ENCODE measurements at places on chromosomes 3 and 15.

GRCh38 chr3:31423482-31423881 is 109.2 kb upstream of the STT3B start:
- DNase-seq = no peak

DNA sequence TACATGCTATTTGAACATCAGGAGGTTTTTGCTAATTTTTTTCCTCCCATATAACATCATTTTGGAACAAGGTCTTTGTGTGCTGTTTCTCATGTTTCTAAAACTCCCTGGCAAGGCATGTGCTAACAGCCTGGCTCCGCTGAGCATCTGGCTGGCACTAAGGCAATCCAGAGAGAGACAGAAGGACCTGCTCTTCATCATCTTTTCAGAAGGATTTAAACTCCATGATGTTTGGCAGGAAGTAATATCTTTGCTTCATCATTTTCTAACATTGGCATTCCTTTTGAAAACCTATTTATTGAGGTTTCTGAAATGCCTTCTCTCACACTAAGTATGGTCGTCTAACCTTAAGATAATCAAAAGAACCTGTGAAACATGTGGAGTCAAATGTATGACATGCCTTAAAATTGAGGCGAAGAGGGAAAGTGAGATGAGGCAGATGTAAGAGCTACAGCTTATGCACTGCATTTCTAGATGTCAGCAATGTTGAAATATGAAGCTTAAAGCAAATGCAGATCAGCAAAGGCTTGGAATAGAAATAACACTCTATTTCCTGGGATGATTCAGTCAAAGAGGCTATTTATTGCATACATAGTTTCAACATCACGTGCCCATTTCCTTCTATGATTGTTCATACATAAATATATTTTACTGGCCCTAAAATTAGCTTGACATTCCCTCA is 592.0 kb downstream of the ZNF385D start:
- no peak for DNase-seq

DNA sequence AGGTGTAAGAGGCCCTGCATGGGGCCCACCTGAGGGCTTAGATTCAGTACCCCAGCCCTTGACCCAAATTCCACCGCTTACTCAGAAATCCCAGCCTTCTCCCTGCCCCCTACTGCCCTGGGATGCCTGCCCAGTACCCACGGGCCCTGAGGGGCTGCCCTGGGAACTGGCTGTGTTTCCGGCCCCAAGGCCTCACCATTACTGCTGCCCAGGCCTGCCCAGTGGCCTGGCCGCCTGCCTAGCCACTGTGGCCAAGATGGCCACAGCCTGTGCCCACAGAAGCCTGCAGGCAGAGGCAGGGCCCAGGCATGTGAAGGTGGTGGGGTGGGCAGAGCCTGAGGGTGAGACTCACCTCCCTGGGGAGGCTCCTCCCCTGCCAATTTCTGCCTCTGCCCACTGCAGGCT is 6.1 kb upstream of the PRKCD start:
- DNase-seq = no peak

DNA sequence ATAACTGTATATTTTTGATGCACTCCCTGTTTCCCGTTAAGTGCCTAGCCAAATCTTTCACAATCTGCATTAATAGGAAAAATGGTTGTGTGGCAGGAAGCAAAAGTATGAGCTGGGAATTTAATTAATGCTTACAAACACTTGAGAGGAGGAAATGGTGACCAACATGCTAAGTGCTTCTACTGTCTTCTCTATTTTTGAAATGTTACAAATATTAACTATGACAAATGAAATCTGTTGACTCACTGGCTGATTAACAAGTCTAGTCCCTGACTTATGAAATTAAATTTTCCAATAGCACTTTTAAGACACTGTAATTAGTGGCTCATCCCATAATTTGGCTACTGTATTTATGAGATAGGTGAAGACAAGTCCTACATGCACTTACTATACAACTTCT is 446.9 kb upstream of the DPPA4 start:
- no peak for DNase-seq

DNA sequence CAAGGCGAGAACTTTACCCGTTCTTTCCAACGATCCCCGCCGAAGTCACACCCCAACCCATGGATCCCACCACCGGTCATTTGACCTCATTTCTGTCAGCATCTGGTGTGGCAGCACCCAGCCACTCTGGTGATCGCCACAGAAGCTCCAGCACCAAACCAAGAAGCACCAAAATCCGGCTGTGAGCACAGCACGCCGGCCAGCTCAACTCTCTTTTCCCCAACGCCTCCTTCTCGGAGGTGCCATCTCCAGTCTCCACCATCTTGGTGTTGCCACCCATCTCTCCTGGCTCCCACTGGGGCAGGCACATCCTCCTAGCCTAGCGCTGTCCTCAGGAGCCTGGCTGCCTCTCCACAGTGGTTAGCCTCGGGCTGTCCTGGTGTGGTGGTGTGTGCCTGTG is 6.5 kb downstream of the MUC4 start:
- DNase-seq = no peak

GRCh38 chr3:189365609-189366564 is 194.1 kb downstream of the TPRG1 start:
- no peak for DNase-seq

- DNase-seq = no peak
Observed at GRCh38 chr15:50050986-50051743, 67.9 kb downstream of the ATP8B4 start.

- no peak for DNase-seq
Observed at GRCh38 chr3:187122261-187122660, 17.0 kb downstream of the RPL39L start.

DNA sequence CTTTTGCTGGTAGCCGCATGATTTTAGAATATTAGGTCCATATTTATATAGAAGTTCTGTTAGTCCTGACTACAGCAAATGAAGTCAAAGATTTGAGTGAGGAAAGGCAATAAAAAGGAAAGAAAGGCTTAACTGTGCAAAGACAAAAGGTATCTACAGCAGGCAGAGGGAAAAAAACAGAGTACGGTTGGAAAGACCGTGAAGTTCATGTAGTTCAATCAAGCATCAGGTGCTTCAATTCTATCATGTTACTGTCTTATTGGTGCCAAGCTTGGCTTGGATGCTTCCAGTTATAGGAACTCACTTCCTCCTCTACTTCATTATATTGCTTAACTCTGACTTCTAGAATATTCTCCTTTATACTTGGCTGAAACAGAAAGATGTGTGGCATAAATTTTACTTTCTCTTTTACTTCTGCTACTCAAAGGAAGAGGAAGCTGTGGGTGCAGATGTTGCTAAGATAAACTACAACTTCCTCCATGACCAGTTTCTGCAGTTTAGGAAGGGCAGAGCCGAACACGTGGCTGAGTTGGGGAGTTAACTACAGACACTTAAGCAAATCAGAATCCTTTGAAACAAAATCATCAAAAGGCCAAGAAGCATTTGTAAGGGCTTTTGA is 72.6 kb upstream of the ZBED2 start:
- DNase-seq = no peak

GRCh38 chr3:108051005-108051404 is 39.8 kb downstream of the CD47 start:
- DNase-seq = no peak

GRCh38 chr15:61712129-61712759 is 348.0 kb downstream of the VPS13C start:
- DNase-seq = no peak

GRCh38 chr3:106817706-106818105 is 559.5 kb upstream of the CCDC54 start:
- DNase-seq = no peak

DNA sequence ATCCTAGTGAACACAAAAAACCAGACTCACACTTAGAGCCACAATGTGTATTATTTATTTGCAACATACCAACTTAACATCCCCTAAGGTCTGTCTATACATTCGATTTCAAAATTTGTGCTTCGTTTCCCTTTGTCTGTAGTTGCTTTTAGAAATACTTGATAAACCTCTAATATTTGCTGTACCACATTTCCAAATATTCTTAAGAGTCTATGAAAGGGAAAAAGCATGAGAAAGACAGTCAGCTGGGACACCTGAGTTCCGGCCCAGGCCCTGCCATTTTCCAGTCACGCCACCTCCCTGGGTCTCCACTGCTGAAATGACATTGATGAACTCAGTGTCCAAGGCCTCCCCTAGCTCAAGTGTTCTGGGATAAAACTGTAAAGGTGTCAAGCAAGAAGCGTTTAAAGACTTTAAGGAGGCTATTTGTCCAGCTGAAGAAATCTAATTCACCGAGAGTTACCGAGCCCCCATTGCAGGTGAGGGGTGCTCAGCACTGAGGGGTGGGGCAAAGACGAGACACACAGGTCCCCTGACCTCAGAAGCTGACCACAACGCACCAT is 26.6 kb downstream of the LRRC2 start:
- DNase-seq = no peak

Data from activated CD4-positive, alpha-beta T cell treated with anti-CD3 and anti-CD28 coated beads, Interleukin-2, amount 50 U/mL, for 24 hours (primary cell).